ENCODE measurements at places on chromosomes 3 and 15.

- no peak for DNase-seq
These were observed at the start of gene MAGI1 for GRCh38 chr3:66038726-66039589. Gene MAGI1, minus strand, starts transcription at chr3:66038918. Its CDS starts 610 bp downstream, at chr3:66038308.

DNA sequence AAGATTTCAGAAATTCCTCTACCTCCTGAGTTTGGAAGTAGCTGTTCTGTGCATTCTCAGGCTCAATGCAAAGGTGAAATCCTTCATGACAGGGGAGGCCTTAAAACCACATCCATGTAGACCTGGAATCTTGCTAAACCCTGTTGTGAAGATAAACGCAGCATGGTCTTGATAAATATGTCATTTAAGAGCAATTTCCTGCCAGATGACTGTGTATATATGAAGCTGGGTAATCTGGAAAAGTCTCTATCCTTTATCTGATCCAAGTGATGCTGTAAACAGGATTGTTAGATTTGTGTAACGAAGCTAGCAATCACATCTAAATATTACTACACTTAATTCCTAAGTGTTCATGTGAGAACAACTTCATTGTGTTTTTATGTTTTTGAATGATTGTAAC, 9.1 kb downstream of the MCTP2 start:
- DNase-seq = no peak

DNA sequence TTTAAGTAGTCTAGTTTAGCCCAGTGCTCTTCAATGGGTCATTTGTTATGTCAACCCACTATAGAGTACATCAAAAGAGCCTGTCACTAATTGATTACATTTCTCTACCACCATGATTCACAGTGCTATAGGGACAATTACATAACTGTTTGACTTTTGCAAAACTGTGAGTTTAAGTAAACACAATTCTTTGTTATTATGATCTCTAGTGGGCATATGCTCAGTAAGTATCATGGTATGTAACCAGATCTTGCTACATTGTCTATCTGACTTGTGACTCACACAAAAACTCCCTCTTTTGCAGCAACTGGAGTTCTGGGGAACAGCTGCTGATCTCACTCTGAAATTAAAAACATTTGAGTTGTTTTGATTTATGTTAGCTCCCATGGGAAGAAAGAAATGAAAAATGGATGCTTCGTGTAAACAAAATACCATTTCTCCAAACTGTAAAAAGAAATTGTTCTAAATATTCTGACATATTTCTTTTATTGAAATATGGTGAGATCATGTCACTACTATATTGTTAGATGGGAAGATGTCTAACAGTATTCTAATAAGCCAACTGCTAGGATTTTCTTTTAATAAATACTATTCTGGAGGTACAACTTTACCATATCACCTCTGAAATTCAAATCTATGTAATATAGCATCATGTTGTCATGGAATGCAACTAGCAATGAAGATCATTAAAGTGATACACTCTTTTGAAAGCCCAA, 470.4 kb downstream of the ROBO1 start:
- no peak for DNase-seq

GRCh38 chr3:155631323-155632019, 113.4 kb downstream of the PLCH1 start:
- DNase-seq = no peak

DNA sequence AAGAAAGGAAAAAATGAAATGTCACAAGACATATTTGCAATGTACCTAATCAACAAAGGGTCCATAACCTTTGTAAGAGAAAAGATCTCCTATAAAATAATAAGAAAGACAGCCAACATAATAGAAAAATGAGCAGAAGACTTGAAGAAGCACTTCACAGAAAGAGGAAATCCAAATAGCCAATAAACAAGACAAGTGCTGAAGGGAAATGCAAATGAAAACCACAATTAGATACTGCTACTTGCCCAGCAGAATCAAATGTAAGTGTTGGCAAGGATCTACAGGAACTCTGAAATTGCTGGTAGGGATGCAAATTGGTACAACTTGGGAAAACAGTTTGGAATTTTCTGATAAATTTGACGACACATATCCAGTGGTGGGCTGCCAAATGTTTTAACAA, 15.1 kb upstream of the TOPAZ1 start:
- no peak for DNase-seq

DNA sequence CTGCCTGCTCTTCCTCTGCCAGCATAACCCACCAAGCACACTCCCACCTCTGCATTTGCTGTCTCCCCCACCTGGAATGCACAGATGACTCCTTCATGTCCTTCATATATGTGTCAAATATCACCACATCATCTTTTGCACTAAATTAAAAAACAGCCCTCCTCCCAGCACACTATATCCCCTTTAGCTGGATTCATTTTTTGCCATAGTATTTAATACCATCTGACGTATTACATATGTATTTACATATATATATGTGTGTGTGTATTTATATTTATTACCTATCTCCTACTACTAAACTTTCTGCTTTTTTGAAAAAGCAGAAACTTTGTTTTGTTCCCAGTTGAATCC, 29.4 kb upstream of the UBL7 start:
- DNase-seq = no peak

DNA sequence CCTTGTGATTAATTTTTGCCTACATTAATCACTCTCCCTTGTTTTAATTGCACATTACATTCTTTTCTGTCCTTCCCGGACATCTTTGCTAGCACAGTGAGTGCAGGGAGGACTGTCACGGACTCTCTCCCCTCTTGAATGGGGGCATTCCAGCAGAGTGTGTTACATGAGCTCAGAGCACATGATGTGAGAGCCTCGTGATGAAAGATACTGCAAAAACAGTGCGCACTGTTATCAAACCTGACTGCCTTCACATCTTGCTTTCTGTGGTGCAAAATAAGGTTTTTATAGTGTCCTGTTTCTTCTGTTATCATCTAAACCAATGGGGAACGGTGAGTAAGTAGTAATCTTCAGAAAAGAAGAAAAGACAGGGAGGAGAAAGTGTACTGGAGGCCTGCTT, 167.5 kb downstream of the PGPEP1L start:
- DNase-seq = no peak

- no peak for DNase-seq
These were observed 36.2 kb upstream of the COL8A1 start for GRCh38 chr3:99602183-99602582.

DNA sequence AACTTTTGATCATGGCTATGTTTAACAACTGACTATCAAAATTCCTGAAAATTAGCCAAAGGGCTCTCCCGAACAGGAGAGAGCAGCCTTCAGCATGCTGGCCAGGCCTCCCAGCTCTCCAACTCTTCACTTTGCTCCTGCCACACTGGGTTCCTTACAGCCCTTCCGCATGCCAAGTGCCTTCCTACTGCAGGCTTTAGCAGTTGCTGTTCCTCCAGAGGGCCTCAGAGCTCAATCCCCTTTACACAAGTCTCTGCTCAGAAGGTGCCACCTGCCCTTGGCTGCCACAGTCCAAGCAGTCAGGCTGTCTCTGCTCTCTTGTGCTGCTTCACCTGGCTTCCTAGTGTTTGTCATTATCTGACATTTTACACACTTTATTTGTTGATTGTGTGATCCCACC, 553.1 kb upstream of the PPP2R3A start:
- DNase-seq = no peak

Data from effector CD4-positive, alpha-beta T cell (primary cell).